ENCODE measurements at places on chromosomes 2 and 18. TPM values are rescaled to one million over a fixed set of nuclear protein-coding genes. Genes with fewer than 3 reads are reported as not detected.

DNA sequence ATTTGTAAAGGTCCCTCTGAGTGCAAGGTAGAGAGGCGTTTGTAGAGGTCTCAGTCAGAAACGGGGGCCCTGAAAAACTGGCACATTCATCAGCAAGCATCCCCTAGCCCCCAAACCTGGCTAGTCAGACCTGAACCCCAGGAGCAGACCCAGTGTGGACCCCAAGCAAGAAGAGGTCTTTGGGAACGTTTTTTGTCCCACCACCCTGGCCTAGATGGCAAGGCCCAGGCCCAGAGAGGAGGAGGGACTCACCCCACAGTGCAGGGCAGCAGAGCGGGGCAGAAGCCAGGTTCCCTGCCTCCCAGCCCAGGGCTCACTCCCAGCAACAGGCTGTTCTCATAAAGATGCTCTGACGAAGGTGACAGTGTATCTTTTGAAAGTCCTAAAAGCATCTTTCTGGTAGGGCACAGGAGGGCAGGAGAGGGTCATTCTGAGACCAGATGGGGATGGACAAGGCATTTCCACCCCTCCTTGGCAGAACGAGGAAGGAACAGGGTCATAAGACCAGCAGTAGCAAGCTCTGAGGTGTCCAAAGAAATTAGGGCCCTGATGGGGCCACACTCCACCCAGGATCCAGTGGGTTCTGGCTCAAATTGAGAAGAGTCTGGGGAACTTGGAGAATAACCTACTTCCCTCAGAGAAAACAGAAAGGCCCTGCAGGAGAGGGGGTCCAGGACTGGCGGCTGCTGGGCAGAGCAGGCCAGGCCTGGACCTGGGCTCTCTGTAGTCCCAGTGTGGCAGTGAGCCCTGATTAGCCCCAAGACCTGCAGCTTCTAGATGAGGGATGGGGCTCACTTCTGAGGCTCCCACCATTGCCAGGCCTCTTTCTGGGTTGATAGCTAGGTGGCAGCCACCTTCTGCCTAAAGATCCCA is 18.2 kb downstream of the ADRA2B start:
- no peaks in the 10 kb centered on the region for H3K36me3 ChIP-seq
- H3K4me3 ChIP-seq: no peak overlapping the region
- no peak for DNase-seq

Gene ICOS
- 0.42 TPM for polyA plus RNA-seq

- H3K27ac ChIP-seq: peak overlapping the region; percentile 62
- DNase-seq: peak; percentile 71
- H3K4me1 ChIP-seq: peaks cover 6% of the 10 kb centered on the region
- no peaks in the 10 kb centered on the region for H3K36me3 ChIP-seq
- H3K4me3 ChIP-seq: no peak overlapping the region
Observed at GRCh38 chr2:48312126-48312525, 217.8 kb upstream of the STON1 start.

Gene CLEC4F
- 2.9 TPM for polyA plus RNA-seq

DNA sequence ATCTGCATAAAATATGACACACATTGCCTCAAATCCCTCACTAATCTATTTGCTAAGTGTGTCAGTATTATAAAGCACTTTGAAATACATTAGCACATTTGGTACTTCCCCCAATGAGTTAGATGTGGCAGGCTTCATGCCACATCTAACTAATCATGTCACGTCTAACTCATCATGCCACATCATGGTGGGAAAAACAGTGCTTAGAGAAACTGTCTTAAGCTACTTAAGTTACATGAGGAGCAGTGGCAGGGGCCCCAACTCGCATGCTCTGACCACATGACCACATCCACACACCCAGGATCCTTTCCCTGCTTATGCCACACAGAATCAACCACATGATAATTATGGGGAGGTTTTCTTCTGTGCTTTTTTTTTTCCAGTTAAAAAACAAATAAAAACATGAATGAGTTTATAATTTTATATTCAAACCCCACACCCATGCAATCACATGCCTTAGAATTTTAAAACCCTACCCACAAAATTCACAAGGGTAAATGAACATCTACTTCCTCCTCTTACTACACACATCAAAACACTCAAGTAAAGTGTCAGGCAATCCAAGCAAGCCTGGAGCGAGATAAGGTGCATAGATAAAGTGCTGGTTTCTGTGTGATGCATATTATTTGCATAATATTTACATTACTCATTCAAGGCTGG is 1.6 kb downstream of the ABCA12 start:
- no peak overlapping the region for H3K27ac ChIP-seq
- no peaks in the 10 kb centered on the region for H3K27me3 ChIP-seq
- no peaks in the 10 kb centered on the region for H3K4me1 ChIP-seq
- no peaks in the 10 kb centered on the region for H3K36me3 ChIP-seq

Gene SLC23A3
- polyA plus RNA-seq: 6.2 TPM

GRCh38 chr2:101690547-101691152 is 6.9 kb upstream of the MAP4K4 start:
- no peaks in the 10 kb centered on the region for H3K27me3 ChIP-seq
- peaks cover 11% of the 10 kb centered on the region for H3K4me1 ChIP-seq
- DNase-seq: peak; percentile 56
- no peak overlapping the region for H3K4me3 ChIP-seq
- H3K36me3 ChIP-seq: no peaks in the 10 kb centered on the region
- peak overlapping the region; percentile 53 for H3K27ac ChIP-seq

DNA sequence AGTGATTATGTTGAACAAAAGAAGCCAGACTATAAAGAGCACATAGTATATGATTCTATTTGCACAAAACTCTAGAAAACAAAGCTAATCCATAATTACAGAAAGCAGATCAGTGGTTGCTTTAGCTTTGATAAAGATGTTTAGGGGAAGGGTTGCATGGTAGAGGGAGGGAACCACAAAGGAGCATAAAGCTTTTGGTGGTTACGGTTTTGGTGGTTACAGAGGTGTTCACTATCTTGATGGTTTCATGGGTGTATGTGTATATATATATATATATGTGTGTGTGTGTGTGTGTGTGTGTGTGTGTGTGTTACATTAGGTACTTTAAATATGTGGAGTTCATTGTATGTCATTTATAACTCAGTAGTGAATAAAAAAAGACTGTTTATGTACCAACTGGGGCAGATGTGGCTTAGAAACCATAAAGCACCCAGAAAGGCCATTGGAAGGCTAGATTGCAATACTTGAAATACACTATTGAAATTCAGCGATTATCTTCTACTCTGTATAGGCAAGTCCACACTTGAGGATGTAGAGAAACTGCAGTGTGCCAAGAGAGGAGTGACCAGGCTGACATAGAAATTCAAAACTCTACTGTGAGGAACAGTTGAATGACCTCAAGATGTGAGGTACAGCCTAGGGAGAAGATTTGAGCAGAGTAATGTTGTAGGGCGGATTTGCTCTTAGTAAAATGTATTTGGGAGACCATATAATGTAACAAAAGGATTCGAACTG is 60.6 kb downstream of the CAB39 start:
- no peak overlapping the region for H3K4me3 ChIP-seq
- H3K36me3 ChIP-seq: peaks cover 7% of the 10 kb centered on the region
- H3K27ac ChIP-seq: no peak overlapping the region
- no peak for DNase-seq
- peaks cover 3% of the 10 kb centered on the region for H3K4me1 ChIP-seq

GRCh38 chr2:142472382-142472781 is 341.6 kb upstream of the LRP1B start:
- DNase-seq: no peak
- H3K4me1 ChIP-seq: no peaks in the 10 kb centered on the region
- H3K4me3 ChIP-seq: no peak overlapping the region
- no peaks in the 10 kb centered on the region for H3K36me3 ChIP-seq
- no peaks in the 10 kb centered on the region for H3K27me3 ChIP-seq
- H3K27ac ChIP-seq: no peak overlapping the region

Gene EFHD1
- 1.7 TPM for polyA plus RNA-seq

Measured in large intestine (tissue), 12 donors.